ENCODE measurements at places on chromosomes 11 and 22.

DNA sequence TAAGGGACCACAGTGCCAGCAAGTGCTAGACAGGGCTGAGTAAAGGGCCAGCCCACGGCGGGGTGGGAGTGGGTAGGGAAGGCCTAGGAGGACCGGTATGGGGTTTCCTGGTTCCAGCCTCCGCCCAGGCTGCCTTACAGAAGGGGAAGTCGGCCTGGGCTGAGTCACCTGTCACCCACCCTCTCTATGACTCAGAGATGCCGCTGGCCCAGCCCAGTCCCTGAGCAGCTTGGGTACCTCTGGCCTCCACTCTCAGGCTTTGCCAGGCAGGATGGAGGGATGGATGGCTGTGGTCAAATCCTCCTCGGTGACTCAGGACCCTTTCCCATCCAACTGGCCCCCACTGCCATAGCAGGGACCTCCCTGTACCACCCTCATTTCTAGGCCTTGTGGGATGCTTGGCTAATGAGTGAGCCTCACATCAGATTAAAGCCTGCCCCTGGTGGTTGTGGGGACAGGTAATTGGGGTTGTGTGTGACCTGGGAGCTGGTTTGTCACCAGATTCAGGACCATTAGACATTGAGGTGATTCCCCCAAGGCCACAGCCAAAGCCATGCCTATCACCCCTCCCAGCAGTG, 13.9 kb downstream of the SLC35E4 start:
- peak; percentile 85 for DNase-seq

DNA sequence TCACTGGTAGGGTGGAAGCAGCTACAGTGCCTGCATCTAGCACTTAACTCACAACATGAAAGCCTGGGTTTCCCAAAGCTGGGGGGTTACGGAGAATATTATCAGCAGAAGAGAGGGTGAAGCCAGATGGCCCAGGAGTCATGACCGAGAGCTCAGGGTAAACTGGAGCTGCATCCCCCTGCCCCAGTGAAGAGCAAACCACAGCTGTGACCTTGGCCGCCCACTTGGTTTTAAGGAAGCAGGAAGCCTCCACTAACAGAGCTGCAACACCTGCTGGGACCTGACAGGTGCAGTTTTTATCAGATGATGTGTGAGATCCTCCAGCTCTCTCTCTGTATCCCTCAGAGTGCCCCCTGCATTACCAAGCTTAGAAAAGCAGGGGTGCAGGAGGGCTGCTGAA, 20.9 kb downstream of the TCP11L1 start:
- no peak for DNase-seq

DNA sequence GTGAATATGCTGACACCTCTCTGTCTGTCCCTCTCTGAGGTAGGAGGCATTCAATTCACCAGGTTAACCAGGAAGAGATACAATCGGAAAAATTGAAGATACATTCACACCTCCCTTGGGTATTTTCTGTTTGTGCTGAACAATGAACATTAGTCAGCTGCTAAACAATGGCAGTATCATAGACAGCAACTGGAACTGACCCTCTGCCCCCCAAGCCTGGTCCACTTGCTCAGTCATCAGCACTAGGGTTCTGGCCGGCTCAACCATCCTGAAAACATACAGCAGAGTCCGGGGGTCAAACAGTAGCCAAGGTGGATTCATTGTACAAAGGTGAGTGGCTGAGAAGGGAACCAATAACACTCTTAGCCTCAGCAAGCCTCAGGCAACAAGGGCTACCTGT, 4.0 kb downstream of the NECTIN1 start:
- no peak for DNase-seq

DNA sequence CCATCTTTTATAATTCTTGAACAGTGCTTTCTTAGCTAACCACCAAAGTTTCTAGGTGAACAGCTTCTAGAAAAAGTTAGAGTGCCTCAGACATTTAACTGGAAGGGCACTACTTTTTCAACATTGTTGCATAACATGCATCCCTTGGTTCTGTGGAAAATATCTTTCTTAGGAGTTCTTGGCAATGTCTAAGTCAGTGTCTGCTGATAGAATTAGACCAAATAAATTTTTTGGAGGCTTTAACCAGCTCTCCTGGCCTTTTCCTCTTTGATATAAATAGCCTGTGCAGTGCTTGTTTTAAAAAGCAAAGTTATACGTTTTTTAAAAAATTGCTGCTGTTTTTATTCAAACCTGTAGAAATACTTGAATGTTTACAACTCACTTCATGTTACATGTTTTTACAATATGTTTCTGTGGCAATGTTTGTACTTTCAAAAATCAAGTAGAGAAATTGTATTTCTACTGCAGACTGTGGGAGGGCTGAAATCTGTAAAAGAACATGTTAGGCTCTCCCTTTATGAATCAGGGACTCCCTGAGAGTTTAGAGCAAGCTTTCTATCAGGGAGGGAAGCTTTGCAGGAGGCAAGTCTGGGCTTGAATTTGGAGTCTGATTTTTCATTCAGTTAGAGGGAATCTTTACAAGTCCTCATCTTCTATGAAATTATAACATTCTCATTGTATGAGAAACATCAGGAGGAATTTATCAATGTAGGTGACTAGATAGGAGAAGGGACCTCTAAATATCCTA, 16.3 kb upstream of the PANX1 start:
- no peak for DNase-seq

GRCh38 chr11:70711911-70712185, 313.5 kb downstream of the CTTN start:
- no peak for DNase-seq

DNA sequence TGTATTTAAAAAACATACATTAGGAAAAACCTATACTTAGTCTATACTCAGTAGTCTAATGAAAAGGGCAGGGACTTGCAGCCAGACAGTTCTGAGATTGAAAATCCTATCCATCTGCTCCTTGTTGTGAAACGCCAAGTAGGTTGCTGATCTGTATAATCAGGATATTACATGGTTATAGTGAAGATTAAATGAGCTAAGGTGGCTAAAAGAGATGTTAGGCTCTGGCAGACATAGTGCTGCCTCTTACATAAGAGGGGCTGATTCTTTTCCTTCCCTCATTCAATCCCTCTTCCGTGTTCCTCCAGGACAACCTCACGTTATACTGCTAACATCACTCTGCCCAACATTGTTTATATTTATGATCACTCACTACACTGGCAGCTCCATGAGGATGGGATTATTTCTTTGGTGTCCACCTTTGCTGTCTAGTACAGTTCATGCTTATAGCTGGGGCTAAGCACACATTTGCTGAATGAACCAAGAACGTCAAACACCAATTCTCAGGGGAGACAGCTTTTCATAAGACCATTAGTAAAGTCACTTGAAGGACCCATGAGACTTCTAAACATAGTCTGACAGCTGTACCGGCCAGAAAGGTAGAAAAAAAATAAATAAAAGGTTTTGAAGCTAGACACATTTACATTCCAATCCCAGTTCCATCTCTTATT, 46.3 kb downstream of the GAB2 start:
- no peak for DNase-seq

DNA sequence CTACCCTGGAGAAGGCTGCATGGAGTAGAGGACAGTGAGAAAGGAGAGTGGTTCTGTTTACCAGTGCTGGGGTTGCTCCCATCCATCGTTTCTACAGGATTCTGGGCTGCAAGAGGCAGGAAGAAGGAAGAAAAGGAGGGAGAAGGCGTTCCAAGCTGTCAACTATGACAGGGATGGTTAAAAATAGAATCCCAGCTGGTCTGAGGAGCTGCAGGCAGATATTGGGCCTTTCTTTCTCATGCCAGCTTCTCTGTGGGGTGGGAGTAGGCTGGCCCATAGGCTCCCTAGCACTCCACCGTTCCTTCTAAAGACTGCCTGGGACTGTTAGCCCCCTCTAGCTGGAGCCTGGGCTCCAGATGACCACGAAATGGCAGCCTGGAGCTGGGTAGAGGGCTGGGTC, 13.6 kb downstream of the CCKBR start:
- DNase-seq: no peak

GRCh38 chr11:29200791-29201562, 815.9 kb downstream of the KCNA4 start:
- no peak for DNase-seq

DNA sequence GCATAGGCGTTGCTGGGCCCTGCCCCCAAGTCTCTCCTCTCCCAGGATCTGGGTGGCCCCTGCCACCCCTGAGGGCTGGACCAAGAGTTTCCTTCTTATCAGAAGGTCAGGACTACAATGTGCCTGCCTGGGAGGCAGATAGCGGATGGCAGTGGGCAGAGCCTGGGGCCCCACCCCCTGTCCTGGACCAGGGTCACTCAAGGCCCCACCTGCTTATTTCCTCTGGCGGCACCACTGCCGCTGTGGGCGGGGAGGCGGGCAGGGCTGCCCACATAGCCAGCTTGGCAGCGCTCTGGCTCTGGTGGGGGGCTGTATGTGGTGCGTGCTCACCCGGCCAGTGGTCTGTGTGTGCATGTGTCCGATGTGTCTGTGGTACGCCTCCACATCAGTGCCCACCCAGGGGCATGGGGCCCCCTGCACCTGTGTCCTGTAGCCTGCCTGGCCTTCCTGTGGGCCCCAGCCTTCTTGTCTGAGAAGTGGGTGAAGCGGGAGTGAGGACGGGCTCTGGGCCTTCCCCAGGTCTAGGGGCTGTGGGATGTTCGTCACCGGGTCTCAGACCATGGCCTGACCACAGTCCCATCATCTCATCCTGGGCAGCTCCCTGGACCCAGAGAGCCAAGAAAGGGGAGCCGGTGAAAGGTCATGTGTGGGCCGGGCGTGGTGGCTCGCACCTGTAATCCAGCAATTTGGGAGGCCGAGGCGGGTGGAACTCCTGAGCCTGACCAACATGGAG, 3.0 kb downstream of the GAS2L1 start:
- DNase-seq: no peak

DNA sequence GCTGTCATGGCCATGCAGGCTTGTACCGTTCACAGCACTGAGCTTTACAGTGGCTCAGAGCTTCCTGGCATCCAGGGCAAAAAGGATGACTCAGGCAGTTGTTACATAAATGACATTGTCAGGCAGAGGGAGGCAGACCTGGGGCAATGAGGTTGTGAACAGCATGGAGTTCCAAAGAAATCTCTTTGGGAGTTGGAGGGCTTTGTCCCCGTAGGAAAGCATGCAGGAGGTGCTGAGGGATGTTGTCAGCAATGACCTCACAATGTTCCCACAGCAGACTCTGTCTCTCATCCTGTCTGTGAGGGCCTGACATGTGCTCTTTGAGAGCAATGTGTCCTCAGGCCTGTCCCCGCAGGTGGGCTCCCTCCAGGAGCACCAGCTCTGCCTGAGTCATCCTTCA, 25.9 kb upstream of the PDE2A start:
- DNase-seq: no peak

GRCh38 chr11:118226781-118227180, 2.0 kb upstream of the JAML start:
- no peak for DNase-seq

GRCh38 chr11:121372671-121373429, 79.3 kb upstream of the SORL1 start:
- DNase-seq: no peak

DNA sequence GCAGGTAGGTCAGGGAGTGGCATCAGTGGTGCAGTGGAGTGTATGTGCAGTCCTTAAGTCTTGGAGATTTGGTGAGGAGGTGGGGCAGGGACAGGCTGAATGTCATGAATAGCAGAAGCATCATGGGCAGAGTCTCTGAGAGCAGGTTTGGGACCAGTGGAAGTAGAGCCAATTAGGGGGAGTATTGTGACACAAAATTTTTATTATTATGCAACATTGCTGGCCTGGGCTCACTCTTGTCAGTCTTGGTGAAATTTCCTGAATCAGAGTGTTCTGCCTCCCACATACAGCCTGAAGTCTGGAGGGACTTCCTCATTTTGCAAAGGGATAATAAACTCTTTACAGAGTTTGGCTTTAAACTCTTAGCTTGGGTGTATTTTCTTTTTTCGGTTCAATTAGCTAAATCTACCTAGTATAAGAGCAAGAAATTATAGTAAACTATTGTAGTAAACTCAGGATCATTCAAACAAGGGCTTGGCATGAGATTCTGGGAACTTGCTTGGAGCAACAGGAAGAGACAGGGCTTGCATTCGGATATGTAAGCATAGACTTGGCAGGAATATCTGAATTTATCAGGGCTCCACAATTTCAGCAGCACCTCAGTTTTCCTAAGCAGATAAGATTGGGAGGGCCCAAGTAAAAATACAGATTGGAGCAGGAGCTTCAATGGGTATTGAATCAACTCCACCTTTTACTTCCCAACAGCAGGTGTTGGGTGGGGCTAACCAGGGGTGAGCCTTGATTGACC, 67.7 kb downstream of the FDX1 start:
- DNase-seq: no peak

GRCh38 chr11:72012897-72013721, 14.4 kb downstream of the IL18BP start:
- no peak for DNase-seq

- no peak for DNase-seq
These were observed 34.1 kb upstream of the TOLLIP start for GRCh38 chr11:1343391-1344055.

- no peak for DNase-seq
These were observed 965.2 kb downstream of the TBC1D22A start for GRCh38 chr22:47727641-47728040.

All from stimulated activated CD8-positive, alpha-beta memory T cell treated with anti-CD3 and anti-CD28 coated beads, Interleukin-15, amount 100 ng/mL, for 4 hours (primary cell).